ENCODE measurements at places on chromosomes 13 and 19. TPM values are rescaled to one million over a fixed set of nuclear protein-coding genes. Genes with fewer than 3 reads are reported as not detected.

- H3K36me3 ChIP-seq = no peaks in the 10 kb centered on the region
- peaks cover 14% of the 10 kb centered on the region for H3K4me1 ChIP-seq
These were observed 31.6 kb downstream of the CCNE1 start for GRCh38 chr19:29843180-29844051.

DNA sequence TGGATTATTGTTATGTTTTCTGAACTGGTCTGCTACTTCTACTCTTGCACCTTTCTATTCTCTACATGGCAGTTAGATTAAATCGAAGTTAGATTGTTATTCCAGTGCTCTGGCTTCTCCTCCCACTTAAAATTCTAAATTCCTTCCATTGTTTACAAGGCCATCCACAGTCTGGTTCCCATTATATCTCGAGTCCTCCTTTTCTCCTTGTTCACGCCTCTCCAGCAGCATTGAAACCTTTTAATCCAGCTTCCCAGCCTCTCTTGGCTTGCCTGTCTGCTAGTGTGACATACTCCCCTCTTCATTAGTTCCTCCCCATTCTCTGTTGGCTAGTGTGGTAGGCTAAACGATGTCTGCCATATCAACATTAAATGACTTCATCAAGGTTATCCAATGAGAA is 54.5 kb downstream of the DNAJC15 start:
- DNase-seq = no peak
- H3K27me3 ChIP-seq = no peaks in the 10 kb centered on the region
- H3K4me1 ChIP-seq = 0 out of 2 replicates have a peak, but pooled peaks cover 3% of the 10 kb centered on the region

DNA sequence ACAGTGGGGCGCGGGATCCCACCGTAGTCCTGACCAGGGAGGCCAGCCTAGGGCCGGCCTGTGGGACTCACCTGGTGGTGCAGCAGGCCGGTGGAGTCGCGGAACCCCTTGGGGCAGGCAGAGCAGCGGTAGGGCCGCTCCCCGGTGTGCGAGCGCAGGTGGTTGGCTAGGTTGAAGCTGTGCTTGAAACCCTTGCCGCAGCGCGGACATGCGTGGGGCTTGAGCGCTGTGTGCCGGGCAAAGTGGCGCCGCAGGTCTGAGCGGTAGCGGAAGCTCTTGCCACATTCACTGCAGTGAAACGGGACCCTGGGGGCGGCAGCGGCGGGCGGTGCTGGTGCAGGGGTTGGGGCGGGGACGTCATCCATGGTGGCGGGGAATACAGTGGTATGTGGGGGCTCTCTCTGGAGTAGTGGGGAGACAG is 1.8 kb downstream of the FIZ1 start:
- H3K36me3 ChIP-seq = no peaks in the 10 kb centered on the region
- H3K4me3 ChIP-seq = no peak overlapping the region
- 0 out of 2 replicates have a peak, but pooled peaks cover 4% of the 10 kb centered on the region for H3K4me1 ChIP-seq
- H3K27ac ChIP-seq = no peak overlapping the region
- H3K27me3 ChIP-seq = no peaks in the 10 kb centered on the region

The ZNF471 gene
- 3.6 TPM for polyA plus RNA-seq

The CDX2 gene
- not detected for polyA plus RNA-seq

GRCh38 chr19:46471116-46471733 is at the start of gene PNMA8A:
Gene PNMA8A, minus strand, starts transcription at chr19:46471563. Its CDS starts 528 bp downstream, at chr19:46471035.
- DNase-seq = peak; percentile 84
- H3K4me3 ChIP-seq = peak within 1 kb of the TSS; percentile 64
- no peaks in the 10 kb centered on the region for H3K36me3 ChIP-seq
- H3K4me1 ChIP-seq = peaks cover 23% of the 10 kb centered on the region
- H3K27me3 ChIP-seq = no peaks in the 10 kb centered on the region
- peak within 1 kb of the TSS; percentile 11 for H3K27ac ChIP-seq

GRCh38 chr19:10701955-10702525 is 801 bp downstream of the QTRT1 start:
- peak overlapping the region; percentile 94 for H3K4me3 ChIP-seq
- H3K27ac ChIP-seq = 0 out of 2 replicates have a peak overlapping the region, but pooled peaks have one; percentile 59
- H3K4me1 ChIP-seq = no peaks in the 10 kb centered on the region
- peak; percentile 40 for DNase-seq
- no peaks in the 10 kb centered on the region for H3K36me3 ChIP-seq

The MAP3K10 gene
- 1.4 TPM for polyA plus RNA-seq

DNA sequence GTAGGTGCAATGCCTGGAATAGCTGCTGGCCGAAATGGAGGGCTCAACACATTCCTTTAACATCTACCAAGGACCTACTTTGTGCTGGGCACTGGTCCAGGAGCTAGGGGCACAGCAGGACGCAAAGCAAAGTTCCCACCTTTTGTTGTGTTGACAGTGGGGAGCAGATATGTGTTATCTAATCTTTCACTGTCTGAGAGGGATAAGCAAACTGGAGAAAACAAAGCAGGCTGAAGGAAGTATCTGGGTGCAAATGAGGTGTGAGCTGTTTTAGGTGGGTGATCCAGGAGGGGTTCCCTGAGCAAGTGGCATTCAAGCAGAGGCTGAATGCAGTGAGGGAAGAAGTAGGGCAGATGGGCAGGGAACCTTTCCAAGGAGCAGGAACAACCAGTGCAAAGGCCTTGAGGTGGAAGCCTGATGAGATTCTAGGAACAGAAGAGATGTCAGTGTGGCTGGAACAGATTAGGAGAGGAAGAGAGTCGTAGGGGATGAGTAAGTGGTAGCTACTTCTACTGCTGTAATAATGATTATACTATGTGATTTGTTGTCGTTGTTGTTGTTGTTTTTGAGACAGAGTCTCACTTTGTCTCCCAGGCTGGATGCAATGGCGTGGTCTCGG is 2.2 kb upstream of the PLAUR start:
- no peaks in the 10 kb centered on the region for H3K27me3 ChIP-seq
- no peak overlapping the region for H3K4me3 ChIP-seq
- no peak overlapping the region for H3K27ac ChIP-seq

DNA sequence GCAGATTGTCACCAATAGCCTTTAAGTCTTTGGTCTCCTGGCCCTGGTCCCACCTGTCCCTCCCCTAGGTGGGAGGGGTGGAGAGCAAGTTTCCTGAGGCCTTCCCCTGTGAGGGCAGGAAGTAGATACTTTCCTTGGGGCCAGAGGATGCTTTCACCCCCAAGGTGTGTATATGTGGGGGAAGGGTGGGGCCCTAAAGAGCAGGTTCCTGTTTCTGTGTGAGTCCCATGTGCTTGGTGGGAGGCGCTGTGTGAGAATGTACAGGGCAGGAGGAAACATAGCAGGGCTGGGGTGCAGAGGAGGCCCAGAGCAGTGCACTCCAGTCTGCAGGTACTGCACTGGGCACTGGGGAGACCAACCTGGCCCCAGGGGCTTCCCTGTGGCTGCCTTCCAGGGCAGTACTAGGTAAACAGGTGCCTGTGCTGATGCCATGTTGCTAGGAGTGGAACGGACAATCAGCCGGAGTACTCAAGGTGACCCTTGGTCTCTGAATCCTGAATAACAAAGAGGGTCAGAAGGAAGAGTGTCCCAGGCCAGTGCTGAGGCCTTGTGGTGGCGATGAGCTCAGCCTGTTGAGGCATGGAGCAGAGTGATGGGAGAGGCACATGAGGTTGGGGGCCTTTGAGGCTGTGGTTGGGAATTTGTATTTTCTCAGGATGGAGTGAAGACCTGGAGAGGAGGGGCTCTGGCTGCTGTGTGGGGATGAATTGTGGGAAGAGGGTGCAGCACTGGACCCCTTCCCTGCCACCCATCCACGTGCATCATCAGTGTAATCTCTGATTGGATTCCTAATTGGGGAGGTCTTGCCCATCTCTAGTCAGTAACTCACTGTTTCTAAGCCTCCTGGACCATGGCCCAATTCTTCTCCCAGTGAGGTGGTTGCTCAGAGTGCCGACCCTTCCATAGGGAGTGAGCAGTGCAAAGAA is 5.1 kb downstream of the EGLN2 start:
- 0 out of 2 replicates have a peak, but pooled peaks cover 9% of the 10 kb centered on the region for H3K36me3 ChIP-seq
- H3K4me1 ChIP-seq = peaks cover 30% of the 10 kb centered on the region
- no peak overlapping the region for H3K4me3 ChIP-seq
- H3K27me3 ChIP-seq = no peaks in the 10 kb centered on the region

DNA sequence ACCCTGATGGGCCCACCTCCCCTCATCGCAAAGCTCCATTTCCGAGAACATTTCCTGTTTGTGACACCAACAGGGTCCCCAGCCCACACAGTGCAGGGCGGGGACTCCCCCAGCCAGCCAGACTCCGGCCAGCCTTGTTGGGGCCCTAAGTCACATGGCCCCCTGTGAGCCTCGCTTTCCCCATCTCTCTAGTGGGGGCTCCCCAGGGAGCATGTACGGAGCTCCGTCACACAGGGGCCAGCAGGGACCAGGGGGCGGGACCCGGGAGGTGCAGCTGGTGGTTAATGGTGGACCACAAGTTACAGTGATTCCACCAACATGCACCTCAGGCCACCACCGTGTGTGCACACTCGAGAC is 1.7 kb downstream of the TBXA2R start:
- H3K4me1 ChIP-seq = no peaks in the 10 kb centered on the region
- H3K4me3 ChIP-seq = no peak overlapping the region

DNA sequence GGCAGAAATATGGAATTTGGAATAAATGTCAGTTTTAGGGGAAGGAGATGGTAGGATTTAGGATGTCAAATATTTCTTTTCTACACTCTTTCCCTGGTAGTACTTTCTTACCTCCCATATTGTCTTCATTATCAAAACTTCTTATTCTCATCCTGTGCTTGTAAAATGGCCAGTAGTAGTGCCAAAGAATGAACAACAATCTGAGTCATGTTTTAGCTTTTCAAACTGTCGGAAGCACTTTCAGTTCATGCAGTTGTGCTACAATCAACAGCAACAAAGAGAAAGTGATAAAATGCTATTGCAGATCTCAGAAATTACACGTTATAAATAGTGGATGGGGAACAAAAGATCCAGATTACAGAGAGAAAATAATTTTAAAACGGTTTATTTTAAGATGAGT is 193.7 kb upstream of the RXFP2 start:
- H3K4me3 ChIP-seq = peak overlapping the region; percentile 60
- H3K36me3 ChIP-seq = no peaks in the 10 kb centered on the region
- peaks cover 11% of the 10 kb centered on the region for H3K4me1 ChIP-seq
- H3K27me3 ChIP-seq = no peaks in the 10 kb centered on the region
- DNase-seq = peak; percentile 73

The ZNF699 gene
- 3.7 TPM for polyA plus RNA-seq

DNA sequence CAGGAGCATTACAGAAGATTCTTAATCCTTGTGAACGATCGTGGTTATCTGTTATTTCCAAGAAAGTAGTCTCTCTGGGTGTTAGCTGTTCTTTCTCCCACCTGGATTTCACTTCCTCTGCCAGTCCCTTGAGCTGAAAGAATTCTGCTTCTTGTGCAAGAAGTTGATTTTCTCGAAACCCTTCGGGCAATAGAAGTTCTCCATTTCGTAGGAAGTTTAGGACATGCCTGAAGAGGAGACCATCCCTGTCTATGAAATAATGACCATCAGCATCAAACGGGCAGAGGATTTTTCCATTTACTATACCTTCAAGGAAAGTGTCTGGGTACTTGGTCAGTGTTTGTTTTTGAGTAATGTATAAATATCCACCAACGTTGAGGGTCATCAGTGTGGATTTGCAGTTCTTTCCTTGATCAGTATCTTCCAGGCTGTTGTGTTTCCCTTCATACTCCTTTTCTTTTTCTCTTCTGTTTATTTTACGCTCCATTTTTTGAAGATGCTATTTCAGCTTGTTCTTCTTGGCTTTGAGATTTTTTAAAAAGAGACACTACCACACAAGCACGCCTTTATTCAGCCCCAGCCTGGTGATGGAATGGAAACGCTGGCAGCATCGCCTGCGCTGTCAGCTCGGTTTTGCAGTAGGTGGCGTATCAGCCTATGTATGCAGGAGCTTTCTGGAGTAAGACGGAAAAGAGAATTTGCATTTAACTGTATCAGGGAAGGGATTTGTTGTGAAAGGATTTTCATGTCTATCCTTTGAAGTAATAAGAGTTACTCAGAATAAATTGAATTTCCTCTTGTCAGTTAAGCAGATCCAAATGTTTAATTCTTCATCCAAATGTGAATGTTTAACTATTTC is 6.5 kb downstream of the KCTD4 start:
- H3K4me3 ChIP-seq = no peak overlapping the region
- H3K4me1 ChIP-seq = peaks cover 54% of the 10 kb centered on the region
- peak; percentile 80 for DNase-seq
- H3K27me3 ChIP-seq = no peaks in the 10 kb centered on the region
- H3K36me3 ChIP-seq = no peaks in the 10 kb centered on the region
- H3K27ac ChIP-seq = no peak overlapping the region

- no peak overlapping the region for H3K27ac ChIP-seq
- peaks cover 11% of the 10 kb centered on the region for H3K36me3 ChIP-seq
These were observed 7.8 kb downstream of the ACP4 start for GRCh38 chr19:50797781-50798658.

GRCh38 chr13:112616586-112617362 is 28.8 kb upstream of the TUBGCP3 start:
- H3K4me3 ChIP-seq = no peak overlapping the region
- no peak overlapping the region for H3K27ac ChIP-seq
- no peaks in the 10 kb centered on the region for H3K4me1 ChIP-seq
- H3K36me3 ChIP-seq = no peaks in the 10 kb centered on the region

- H3K27me3 ChIP-seq = no peaks in the 10 kb centered on the region
- H3K4me1 ChIP-seq = peaks cover 15% of the 10 kb centered on the region
- H3K27ac ChIP-seq = no peak overlapping the region
- no peak overlapping the region for H3K4me3 ChIP-seq
- peak; percentile 66 for DNase-seq
- no peaks in the 10 kb centered on the region for H3K36me3 ChIP-seq
These were observed 817.2 kb downstream of the SLITRK1 start for GRCh38 chr13:83065108-83065507.

GRCh38 chr19:2615782-2616181 is 86.7 kb downstream of the GNG7 start:
- DNase-seq = no peak
- no peaks in the 10 kb centered on the region for H3K36me3 ChIP-seq
- peaks cover 8% of the 10 kb centered on the region for H3K4me1 ChIP-seq
- H3K27ac ChIP-seq = no peak overlapping the region

- H3K27ac ChIP-seq = no peak overlapping the region
- H3K4me3 ChIP-seq = no peak overlapping the region
- DNase-seq = no peak
- no peaks in the 10 kb centered on the region for H3K27me3 ChIP-seq
- H3K36me3 ChIP-seq = no peaks in the 10 kb centered on the region
These were observed 10.8 kb downstream of the PRR36 start for GRCh38 chr19:7863157-7863970.

The ICAM4 gene
- polyA plus RNA-seq = 0.44 TPM

- peak overlapping the region; percentile 31 for H3K27ac ChIP-seq
- 0 out of 2 replicates have a peak, but pooled peaks cover 8% of the 10 kb centered on the region for H3K4me1 ChIP-seq
- H3K4me3 ChIP-seq = peak overlapping the region; percentile 74
- no peaks in the 10 kb centered on the region for H3K36me3 ChIP-seq
- DNase-seq = peak; percentile 88
These were observed 2.7 kb upstream of the SNAPC2 start for GRCh38 chr19:7917267-7918061.

The EBI3 gene
- 1.1 TPM for polyA plus RNA-seq

The DIRAS1 gene
- polyA plus RNA-seq = 2.6 TPM

DNA sequence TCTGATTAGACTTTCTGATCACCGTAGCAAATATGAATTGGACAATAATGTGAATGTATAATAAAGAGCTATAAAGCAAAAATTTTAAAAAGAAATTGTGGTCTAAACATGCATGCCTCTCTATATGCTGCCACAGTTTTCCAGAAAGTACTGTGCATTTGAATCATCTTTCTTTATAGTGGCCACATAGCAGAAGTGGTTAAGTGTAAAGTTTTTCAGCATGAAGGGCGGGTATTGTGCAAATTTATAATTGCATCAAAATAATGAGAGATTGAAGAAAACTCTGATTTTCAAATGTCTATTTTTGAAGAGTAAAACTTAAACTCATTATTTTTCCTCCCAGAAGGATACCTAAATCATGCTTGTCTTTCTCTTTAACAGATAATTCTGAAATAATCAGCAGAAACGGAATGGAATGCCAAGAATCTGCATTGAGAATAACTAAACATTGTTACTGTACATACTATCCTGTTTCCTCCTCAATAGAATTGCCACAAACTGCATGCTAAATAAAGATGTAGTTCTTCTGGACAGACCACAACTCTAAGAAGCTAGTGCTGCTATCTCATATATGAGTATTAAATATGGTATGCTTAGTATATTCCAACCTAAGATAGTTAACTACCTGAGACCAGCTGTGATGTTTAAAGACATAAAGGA is 42.9 kb upstream of the RAP2A start:
- no peak for DNase-seq
- H3K36me3 ChIP-seq = peaks cover 17% of the 10 kb centered on the region

All from GM23248 (cell line).